ENCODE measurements at places on chromosomes 2 and 18. TPM values are rescaled to one million over a fixed set of nuclear protein-coding genes. Genes with fewer than 3 reads are reported as not detected.

- DNase-seq, result no peak
These were observed 2.1 kb downstream of the PPP3R1 start for GRCh38 chr2:68250196-68250595.

The KCNG3 gene
- not detected for total RNA-seq

- DNase-seq, result peak; percentile 43
These were observed 191.0 kb upstream of the TCF4 start for GRCh38 chr18:55778788-55779690.

DNA sequence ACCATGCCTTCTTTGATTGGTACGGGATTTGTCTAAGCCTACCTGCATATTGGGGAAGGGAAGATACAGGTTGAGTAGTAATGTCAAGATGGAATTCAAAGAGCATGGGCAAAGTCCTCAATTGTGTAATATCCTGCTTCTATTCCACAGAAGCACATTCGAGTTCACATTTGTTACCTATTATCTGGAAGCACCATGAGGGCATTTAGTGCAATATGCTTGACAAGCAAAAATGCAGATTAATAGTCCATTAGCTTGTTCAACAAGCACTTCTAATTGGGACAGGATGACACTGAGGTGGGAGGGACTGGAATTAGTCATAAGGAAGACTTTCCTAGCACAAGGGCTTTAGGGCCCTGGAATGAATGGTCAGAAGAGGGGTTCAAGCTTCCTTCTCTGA is 40.5 kb downstream of the MYO5B start:
- DNase-seq, result no peak

The DYNAP gene
- total RNA-seq, result not detected

- DNase-seq, result peak; percentile 49
These were observed 42.4 kb downstream of the LRRFIP1 start for GRCh38 chr2:237669628-237670392.

DNA sequence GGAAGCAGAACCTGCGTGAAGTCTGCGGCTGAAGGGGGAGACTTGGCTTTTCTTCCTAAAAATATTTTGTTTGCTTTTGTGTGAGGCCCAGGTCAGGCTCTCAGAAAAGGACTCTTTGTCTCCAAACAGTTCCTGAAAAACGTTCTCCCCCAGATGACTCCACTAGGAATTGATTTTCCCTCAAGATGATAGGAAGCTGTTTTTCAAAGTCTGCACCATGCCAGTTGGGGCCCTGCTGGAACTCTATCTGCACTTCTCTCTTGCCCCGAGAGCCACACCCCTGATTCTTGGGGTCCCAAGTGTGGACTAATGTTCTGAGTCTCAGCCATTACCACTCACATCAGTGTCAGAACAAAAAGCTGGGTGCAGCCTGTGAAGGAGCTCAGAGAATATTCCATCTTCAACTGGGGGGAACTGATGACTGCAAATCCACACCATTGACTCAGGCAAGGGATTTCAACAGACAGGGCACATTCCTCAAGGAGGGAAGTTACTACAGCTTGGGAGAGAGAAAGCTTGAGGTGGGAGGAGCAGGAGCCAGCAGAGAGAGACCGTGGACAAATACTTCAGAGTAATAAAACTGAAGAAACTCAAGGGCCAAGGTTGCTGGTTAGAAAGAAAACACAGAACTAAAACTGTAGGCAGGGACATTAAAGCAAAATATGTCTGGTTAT is 768.3 kb downstream of the RNF144A start:
- no peak for DNase-seq

DNA sequence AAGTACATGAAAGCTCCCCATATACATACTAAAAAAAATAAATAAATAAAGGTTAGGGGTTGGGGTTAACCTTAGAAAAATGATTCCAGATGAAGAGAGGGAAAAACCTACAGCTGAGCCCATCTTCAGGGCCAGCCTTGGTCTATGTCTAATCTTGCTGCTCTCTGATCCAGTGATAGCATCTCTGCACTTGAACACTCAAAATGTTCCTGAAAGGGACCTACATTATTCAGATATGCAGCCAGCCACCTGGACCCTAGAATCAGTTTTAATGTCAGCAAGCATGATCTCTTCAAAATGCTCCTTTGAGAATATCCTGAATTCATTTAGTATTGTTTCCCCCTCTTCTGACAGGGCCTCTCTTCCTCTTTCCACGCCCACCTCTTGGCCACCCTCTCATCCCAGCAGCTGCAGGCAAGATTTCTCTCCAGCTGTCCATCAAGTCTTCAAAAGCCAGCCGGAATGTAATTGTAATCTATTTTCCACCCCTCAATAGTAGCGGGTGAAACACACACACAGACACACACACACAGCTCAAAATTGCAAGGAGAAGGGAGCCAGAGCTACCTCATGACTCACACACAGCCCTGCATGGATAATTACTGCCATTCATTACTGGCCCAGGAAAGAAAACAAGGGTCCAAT is 135.5 kb downstream of the MYO3B start:
- DNase-seq, result no peak

DNA sequence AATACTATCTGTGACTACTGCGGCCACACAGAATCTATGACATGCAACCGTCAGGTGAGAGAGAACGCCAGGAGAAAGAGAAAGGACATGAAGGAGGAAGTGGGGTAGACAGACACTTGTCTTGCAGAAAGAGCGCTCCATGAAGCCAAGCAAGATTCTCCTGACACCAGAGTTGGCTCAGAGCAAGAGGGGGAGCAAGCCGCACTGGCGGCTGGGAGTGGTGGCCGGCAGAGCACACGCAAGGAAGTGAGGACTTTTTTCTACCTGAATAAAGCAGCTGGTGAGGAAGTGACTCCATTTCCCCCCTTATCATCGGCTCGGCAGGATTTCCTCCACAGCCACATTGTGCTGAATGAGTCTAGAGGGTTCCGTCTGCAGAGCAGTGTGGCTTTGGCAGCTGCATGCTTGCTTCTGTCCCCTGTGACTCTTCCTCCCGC is 181.6 kb downstream of the BCL2 start:
- no peak for DNase-seq

The DNAH7 gene
- 0.20 TPM for total RNA-seq

DNA sequence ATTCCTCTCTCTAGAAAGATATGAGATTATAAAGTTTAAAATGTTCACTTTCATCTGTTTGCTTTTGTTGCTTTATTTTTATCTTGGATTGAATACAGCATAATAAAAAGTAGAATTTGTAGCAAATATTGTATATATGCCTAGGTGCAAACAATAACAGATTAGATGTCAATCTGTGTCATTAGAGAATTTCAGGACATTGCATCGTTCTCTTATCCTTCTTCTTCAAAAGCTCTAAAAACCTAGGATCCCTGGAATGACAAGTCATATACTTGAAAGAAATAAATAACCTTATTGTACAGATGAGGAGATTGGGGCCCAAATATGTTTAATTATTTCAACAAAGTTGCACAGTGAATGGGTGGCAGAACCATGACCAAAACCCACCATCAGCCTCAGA is 102.8 kb upstream of the BZW1 start:
- no peak for DNase-seq

- DNase-seq, result no peak
These were observed 735.0 kb upstream of the POU3F3 start for GRCh38 chr2:104118889-104119288.

The L3MBTL4 gene
- total RNA-seq, result 1.2 TPM

The RIT2 gene
- not detected for total RNA-seq

DNA sequence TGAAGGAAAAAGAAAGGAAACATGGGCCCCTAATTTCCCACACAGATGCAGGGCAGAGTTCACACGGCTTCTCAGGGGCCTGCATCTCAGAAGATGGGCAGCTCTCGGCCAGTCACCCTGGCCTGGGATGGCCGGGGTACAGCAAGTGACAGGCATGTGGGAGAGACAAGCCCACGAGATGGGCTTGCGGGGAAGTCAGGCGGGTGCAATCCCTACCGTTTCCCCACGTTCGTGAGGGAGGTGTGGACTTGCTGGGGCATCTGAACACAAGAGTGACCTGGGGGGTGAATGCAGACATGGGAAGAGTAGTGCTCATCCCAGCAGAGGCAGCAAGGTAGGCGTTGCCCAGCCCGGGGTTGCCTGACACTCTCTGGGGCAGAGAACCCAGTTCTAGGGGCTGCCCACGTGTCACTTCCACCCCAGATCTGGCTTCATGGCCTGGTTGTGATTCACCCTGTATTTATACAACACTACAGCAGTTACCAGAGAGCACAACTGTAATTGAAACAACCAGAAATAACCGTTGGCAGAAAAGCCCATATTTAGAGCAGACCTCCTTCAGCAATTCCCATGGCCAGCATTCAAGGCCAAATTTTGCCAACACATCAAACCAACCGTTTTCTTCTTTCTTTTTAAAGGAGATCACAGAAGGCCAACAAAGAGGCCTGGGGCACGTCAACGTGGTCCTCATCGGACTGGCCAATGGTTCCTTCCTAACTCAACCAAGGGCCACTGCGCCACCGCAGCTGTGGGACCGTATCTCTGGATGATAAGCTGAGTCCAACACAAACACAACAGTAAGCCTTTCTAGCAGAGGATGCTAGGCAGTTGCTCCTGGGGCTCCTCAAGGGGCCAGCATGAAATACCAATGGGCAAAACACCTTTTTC is 58.4 kb downstream of the PARD6G start:
- DNase-seq, result no peak

GRCh38 chr2:67340133-67341011 is 56.8 kb upstream of the ETAA1 start:
- peak; percentile 42 for DNase-seq

DNA sequence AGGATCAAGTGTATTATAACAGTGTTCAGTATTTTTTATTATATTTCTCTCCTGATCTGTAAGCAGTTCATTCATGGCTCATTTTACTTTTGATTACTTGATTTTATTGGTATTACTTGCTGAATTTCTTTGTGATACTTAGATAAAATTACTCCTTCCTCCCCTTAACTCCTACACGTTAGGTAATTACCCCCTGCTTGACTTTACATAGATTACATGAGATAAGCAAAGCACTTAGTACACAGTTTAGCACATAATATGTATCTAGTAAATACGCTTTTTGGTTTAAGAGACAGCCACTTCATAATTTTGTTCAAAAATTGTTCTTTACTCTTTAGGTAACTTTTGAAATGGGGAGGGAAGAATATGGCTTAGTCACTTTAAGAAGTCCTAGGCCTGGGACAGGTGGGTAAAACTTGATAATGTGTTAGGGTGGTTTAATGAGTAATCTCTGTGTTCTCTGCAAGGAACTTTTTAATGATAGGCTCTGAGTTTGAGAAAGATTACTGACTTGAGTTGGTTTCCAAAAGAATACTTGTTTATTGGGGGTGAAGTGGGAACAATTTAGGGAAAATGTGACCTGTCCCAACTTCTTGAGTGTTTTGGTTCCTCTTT is 80.9 kb downstream of the NCOA1 start:
- DNase-seq, result no peak

The MOGAT1 gene
- 0.93 TPM for total RNA-seq

- DNase-seq, result peak; percentile 18
These were observed 1.3 kb downstream of the RTP5 start for GRCh38 chr2:241870611-241871537.

DNA sequence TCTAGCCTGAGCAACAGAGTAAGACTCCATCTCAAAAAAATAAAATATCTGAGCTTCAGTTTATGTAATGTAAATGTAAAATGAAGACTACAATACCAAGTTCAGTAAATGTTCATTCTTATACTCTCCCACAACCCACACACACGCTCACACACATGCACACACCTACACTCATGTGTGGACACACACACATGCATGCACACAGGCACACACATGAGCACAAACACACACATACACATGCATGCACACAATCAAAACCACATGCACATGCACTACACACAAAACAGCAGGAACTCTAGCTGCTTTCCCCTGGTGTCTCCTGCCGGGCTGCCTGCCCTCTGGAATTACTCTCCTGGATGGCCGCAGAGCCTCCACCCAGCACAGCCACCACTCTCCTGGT is 90.6 kb downstream of the GFPT1 start:
- no peak for DNase-seq

DNA sequence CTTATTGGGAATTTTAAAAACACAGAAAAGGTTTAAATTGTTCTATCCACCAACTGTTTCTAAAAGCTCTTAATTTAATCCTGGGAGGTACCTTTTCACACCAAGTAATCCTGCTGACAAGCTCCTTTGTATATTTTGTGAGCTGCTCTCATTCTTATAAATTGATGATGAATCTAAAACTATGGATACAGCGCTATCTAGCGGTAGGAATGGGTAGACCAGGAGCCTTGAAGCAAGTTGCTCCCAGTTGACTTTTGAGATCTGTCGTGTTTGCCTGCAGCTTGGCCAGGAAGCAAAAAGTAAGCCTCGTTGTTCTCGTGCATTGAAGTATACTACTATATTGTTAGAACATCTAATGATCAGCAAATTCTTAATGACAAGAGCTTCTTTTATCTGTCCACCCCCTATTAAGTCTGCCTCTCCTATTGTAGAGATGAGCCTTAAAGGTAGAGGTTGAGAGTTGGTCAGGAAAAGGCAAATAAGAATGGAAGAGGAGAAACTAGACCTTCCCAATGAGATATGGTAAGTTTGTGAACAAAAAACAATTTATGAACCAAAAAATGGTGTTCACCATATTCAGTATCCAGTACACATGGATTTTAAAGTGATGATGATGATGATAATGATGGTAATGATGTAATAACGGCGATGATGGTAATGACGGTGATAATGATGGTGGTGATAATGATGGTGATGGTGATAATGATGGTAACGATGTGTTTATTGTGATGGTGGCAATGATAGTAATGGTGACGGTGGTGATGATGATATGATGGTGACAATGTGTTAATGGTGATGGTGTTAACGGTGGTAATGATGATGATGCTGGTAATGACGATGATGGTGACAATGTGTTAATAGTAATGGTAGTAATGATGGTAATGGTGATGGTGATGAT is 212.1 kb upstream of the NCKAP5 start:
- DNase-seq, result no peak

DNA sequence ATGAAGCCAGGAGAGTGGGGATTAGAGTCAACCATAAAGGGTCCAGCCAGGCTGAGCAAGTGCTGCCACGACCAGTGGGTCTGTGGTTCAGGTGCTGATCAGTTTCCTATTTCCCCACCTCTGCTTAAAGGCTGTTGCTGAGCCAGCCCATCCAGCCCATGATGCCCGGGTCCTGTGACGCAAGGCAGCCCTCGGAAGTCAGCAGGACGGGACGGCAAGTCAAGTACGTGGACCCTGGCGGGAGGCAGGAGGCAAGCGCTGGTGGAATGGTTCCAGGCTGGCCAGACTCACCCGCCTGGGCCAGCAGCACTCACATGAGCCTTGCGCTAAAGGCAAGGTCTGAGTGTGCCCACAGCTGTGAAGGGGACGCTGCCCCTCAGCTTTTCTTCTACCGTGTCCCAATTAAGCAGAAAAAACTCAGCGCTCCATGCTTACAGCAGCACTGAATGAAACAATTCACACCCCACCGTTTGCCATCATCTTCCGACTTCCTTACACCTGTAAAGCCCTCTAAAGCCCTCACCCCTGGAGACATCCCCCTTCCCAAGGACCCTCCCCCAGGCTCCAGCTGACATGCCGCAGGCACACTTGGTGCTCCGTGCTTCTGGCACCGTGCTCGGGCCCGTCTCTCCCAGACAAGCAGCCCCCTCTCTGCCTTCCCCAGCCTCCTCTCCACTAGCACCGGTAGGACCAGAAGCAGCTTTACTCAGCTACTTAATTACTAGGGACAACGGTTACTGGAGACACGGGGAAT is 11.3 kb upstream of the RPL31 start:
- no peak for DNase-seq
